ENCODE measurements at places on chromosomes 7 and 10.
A peak's percentile ranks its signal among the peaks of the same experiment; 100 is the strongest.

- no peak for DNase-seq
Observed at GRCh38 chr7:142418326-142418725, 160.5 kb upstream of the PRSS58 start.

GRCh38 chr10:101785801-101786200 lies 2.6 kb upstream of the NPM3 start:
- no peak for DNase-seq

GRCh38 chr7:131895541-131896164 lies 339.2 kb upstream of the PODXL start:
- DNase-seq: no peak

- no peak for DNase-seq
Observed at GRCh38 chr7:125445836-125446235, 516.2 kb upstream of the POT1 start.

DNA sequence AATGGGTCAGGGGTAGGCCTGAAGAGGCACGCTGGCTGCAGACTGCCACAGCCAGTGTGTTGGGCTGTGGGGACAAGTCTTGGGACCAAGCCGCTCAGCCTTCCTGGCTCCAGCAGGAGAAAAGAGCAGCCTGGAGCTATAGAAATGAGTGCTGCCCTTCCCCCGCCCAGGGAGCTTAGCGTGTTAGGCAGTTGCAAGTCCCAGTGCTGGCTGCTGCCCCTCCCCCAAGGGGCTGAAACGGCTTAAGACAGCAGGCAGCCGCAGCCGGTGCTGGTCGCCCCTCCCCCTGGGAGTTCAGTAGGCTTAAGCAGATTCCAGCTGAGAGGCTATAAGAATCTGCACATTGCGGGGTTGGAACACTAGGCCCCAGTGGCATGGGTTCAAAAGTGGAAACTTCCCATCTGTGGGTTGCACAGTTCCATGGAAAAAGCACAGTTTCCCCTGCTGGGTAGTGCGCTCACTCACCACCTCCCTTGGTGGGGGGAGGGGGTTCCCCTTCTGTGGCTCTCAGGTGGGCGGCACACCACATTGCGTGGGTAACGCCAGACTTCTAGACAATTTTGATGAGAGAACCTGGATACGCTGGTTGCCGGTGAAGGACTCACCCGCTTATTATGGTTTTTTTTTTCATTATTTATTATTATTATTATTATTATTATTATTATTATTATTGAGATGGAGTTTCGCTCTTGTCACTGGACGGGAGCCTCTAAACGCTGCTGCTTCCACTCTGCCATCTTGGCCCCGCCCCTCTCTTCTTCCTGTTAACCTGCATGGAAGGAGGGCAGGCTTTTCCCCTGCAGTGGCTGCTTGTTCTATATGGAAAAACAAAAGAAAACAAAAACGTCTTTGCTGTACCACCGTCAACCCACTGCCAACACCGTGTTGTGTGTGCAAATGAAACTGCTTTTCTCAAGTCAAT lies 151.1 kb downstream of the CXCL12 start:
- DNase-seq: peak; percentile 79

- no peak for DNase-seq
Observed at GRCh38 chr10:50211670-50212069, 39.6 kb downstream of the ASAH2 start.

- no peak for DNase-seq
Observed at GRCh38 chr10:88413412-88413811, 169.7 kb downstream of the RNLS start.

DNA sequence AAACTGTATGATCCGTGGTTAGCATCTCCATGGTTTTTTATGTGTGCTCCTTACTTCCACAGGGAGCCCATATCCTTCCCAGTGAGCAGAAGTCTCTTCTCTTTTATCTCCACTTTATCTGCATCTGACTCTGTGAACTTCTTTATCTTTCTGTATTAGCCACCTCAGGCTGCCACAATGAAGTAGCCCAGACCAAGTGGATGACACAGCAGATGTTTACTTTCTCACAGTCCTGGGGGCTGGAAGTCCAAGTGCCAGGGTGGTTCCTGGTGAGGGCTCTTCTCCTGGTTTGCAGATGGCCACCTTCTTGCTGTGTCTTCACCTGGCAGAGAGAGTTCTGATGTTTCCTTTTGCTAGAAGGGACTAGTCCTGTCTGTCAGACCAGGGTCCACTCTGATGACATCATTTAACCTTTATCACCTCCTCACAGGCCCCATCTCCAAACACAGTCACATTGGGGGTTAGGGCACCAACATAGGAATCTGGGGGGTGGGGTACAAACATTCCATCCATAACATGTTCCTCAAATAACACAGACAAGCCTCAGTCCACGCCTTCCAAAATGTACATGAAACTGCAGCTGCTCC lies 108.5 kb upstream of the RNF32 start:
- no peak for DNase-seq

- no peak for DNase-seq
Observed at GRCh38 chr7:36287371-36288241, 102.1 kb upstream of the ANLN start.

- no peak for DNase-seq
Observed at GRCh38 chr10:78332657-78333056, 299.0 kb downstream of the RPS24 start.

- no peak for DNase-seq
Observed at GRCh38 chr7:103687951-103688350, 241.9 kb upstream of the SLC26A5 start.

DNA sequence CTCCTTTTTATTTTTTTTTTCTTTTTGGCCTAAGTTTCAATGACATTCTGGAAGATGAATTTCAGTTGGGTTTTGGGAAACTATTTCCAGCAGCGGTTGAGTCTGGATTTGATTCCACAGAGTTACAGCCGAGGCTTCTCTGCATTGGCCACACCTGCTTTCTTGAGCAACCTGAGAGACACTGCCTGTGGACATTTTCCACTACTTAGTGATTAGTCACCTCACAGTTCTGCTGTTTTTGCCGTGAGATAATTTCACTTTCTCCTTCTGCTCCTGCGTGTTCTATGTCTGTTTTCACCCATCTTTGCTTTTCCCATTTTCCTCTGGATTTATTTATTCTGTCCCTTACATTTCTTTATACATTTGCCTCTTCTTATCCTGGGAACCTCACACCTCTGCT lies 243.0 kb downstream of the BICC1 start:
- DNase-seq: peak; percentile 61

DNA sequence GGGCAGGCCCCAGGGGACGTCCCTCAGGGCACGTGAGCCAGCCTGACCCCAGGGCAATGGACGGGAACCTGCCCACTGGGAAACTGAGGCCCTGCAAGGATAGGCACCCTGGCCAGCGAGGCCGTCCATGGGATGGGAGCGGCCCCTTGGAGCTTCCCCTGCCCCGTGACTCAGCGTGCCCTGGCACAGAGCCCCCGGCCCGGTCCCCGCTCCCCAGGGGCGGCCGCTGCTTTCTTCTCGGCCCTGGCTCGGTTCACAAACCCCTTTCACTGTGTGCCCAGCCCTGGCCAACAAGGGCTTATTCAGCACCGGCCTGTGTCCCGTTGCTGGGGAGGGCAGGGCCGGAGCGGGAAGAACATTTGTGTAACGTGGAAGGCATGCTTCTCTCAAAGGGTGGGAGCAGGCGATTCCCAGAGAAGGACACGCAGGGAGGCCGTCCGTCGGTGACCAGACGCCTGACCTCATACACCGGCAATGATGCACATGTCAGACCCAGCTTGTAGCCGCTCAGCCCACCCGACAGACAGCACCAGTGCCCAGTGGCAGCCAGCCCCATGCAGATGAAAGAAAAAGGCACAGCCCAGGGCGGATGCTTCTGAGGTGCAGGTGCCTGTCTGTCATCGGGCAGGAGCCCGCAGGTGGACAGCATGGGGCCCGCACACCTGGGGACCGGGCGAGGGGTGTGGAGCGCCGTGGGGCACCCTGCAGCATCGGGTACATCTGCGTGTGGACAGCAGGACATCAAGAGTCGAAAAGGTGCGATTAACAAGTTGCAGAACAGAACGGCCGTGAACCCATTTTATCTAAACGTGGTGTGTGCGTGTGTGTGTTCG lies 94.5 kb downstream of the PDGFA start:
- no peak for DNase-seq

GRCh38 chr10:16439295-16439694 lies 2.5 kb downstream of the PTER start:
- DNase-seq: no peak

DNA sequence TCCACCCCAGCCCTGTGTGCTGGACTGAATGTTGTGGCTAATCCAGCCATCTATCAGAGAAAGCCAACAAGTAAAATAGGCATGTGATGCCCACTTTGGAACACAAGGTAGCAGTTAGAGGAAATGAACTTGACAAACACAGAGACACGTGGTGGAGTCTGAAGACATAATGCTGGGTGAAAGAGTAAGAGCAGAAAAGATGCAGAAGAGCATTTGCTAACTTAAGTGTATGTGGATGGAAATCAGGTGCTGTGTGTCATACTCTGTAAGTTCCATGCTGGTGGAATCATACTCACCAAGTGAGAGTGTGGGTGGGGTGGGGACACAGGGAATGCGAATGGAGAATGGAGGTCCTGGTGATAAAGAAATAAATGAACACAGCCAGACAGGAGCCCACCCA lies 22.8 kb downstream of the WDFY4 start:
- DNase-seq: no peak

GRCh38 chr7:86814661-86815379 lies 171.1 kb downstream of the GRM3 start:
- DNase-seq: no peak

GRCh38 chr10:103929381-103929921 lies 11.5 kb upstream of the STN1 start:
- DNase-seq: no peak

GRCh38 chr7:135877805-135878204 lies 99.4 kb downstream of the MTPN start:
- DNase-seq: peak; percentile 37

GRCh38 chr10:91185239-91185875 lies 35.1 kb upstream of the PCGF5 start:
- no peak for DNase-seq

GRCh38 chr7:21352540-21353387 lies 75.1 kb upstream of the SP4 start:
- no peak for DNase-seq

- peak; percentile 33 for DNase-seq
Observed at GRCh38 chr7:67493366-67493765, 496.7 kb downstream of the TYW1 start.

DNA sequence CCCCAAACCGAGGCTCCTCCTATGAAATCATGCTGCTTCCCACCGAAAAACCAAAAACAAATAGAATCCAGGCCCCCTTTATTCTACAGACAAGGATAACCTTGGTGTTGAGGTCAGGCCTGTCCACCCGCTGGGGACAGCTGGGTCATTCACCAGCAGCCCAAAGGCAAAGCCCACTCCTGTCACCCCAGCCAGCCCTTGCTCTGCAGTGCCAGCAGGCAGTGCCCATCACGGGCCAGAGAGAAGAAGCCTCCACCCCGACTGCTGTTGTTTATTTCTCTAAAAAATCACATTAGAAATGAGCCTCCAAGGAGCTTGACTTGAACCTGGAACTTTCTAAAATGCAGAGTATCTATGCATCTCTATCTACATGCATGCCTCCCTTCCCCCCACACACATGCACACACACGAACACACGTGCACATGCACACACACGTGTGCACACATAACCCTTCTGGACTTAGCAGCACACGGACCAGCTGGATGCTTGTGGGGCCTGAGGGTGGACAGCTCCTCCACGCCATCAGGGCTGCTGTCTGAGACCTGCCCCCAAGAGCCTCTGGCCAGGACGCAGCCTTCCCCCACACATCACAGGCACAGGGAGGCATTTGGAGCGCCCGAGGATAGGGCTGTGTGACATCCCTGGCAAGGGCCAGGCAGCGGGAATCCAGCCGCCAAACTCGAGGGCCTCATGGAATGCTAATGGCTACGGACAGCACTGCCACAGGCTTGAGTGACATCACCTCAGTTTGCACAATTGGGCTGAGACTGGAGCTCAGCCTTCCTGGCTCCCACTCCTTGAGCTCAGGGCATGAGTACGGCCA lies 22.8 kb downstream of the PRKAG2 start:
- DNase-seq: no peak

DNA sequence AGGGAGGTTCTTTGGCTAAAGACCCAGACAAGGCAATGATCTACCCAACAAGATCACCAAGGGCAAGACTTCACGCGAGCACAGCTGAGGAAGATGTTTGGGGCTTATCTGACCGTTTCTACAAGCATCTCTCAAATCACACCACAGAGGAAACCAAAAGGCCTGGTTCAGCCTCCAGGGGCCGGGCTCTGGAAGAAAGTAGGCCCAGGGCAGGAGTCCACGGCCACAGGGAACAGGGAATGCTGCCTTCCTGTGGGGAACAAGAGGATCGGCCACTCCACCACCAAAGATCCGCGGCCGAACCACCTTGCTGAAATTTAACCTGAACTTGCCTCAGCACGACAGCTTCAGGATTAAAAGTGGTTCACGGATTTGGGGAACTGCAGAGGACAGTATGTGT lies 332.5 kb downstream of the PTPRN2 start:
- no peak for DNase-seq

- DNase-seq: peak; percentile 17
Observed at GRCh38 chr7:1560620-1561031, 4.6 kb upstream of the TMEM184A start.

DNA sequence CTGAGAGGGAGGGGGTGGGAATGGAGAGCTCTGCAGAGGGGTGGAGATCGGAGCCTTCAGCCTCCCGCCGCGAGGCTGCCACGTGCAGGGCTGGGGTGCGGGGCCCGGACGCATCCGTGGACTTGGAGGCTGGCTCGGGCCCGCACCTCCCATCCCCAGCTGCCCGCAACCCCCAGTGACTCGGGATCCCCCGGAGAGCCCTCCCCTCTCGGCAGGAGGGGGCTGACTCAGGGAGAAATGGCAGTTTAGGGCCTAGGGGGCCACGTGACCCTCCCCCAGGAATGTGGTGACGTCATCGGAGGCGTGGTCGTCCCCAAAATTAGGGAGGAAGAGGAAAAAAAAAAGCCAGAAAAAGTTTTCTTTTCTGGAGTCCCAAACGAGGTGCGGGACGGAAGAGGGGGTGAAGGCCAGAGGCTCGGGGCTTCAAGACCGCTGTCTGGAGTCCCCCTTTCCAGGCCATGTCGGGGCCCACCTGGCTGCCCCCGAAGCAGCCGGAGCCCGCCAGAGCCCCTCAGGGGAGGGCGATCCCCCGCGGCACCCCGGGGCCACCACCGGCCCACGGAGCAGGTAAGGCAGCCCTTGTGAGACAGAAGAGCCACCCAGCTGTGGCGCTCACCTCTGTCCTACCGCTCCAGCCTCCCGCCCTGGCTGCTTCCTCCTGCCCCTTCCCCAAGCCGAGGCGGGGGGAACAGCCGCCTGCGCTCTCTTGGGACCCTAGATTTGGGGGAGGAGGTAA lies at the start of gene TRIP6:
TSS of gene TRIP6 (plus strand) at position 348 of the 736 bp plus-strand sequence. CDS start at position 459, 111 bp downstream.
- DNase-seq: peak; percentile 95

GRCh38 chr7:90225181-90225580 lies 13.6 kb downstream of the STEAP2 start:
- no peak for DNase-seq

DNA sequence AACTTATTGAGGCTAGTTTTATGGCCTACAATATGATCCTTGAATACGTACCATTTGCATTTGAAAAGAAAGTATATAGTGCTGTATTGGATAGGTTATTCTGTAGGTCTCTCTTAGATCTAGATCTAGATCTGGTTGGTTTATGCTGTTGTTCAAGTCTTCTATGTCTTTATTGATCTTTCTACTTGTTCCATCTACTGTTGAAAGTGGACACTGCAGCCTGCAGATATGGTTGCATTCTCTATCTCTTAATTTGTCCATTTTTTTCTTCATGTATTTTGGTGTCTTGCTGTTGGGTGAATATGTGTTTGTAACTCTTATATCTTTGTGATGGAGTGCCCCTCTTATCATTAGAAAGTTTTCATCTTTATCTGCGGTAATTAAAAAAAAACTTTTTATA lies 139.4 kb upstream of the PCDH15 start:
- DNase-seq: no peak
